ENCODE measurements at places on chromosomes 6 and 20. TPM values are rescaled to one million over a fixed set of nuclear protein-coding genes. Genes with fewer than 3 reads are reported as not detected.

DNA sequence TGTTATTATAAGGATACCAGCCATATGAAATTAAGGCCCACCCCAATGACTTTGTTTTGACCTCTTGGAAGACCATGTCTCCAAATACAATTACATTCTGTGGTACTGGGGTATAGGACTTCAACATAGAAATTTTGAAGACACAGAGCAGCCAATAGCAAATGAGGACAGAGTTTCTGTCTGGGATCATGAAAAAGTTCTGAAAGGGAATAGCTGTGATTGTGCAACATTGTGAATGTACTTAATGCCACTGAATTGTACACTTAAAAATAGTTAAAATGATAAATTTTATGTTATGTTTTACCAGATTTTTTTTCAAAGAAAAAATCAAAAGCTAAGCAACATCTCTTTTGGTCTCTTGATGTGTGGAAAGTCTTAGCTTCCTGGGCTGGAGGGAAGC is 27.0 kb upstream of the AGPAT4 start:
- no peak overlapping the region for H3K4me3 ChIP-seq
- H3K27ac ChIP-seq, result no peak overlapping the region
- H3K36me3 ChIP-seq, result no peaks in the 10 kb centered on the region
- no peak for DNase-seq
- H3K4me1 ChIP-seq, result no peaks in the 10 kb centered on the region

PRDM13 gene
- not detected for total RNA-seq

ELOVL2 gene
- not detected for total RNA-seq

PXMP4 gene
- 13.8 TPM for total RNA-seq

PDE7B gene
- 15.4 TPM for total RNA-seq

DNA sequence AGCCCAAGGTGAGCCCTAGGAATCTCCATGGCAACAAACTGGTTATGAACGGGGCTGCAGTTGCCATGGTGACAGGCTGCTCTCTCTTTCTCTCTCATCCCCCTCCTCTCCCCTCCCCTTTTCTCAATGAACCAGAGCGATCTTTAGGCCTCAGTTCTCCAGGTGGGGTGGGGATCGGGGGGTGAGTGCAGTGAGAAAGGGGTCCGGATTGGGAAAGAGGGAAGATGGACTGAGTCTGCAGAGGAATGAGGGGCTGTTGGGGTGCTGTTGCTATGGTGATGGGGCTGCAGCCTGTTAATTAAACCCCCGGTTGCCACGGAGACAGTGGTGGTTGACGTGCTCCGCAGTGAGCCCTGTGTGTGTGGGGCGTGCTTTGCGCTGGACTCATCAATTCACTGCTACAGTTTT is 3.6 kb upstream of the SLC12A5 start:
- no peak overlapping the region for H3K4me3 ChIP-seq
- H3K4me1 ChIP-seq, result no peaks in the 10 kb centered on the region
- DNase-seq, result no peak
- H3K27ac ChIP-seq, result no peak overlapping the region

- H3K4me1 ChIP-seq, result no peaks in the 10 kb centered on the region
- no peak overlapping the region for H3K4me3 ChIP-seq
- H3K36me3 ChIP-seq, result no peaks in the 10 kb centered on the region
Measured at GRCh38 chr6:22247916-22248482, 48.8 kb downstream of the PRL start.

DNA sequence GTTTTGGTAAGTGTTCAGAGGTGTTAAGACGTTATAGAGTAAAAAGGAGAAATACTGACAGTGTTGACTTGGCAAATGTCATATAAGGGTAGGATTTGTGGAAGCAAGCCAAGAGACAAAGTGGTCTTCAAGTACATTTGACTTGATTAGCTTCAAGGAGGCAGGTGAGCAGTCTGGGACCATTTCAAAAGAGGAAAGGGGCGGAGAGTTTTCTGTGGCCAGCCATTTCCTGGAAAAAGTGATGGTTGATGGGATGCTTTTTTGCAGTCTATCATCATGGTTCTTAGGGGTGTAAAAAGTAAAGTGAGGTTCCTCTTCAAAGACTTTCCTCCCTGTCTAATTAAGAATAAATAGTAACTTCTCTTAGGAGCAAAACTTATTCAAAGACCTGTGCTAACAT is 28.7 kb downstream of the FKBP1A start:
- H3K36me3 ChIP-seq, result no peaks in the 10 kb centered on the region
- no peak for DNase-seq
- H3K4me3 ChIP-seq, result no peak overlapping the region
- H3K27me3 ChIP-seq, result no peaks in the 10 kb centered on the region

GRCh38 chr20:14491436-14491835 is 154.0 kb upstream of the FLRT3 start:
- DNase-seq, result no peak
- H3K36me3 ChIP-seq, result no peaks in the 10 kb centered on the region
- no peaks in the 10 kb centered on the region for H3K4me1 ChIP-seq
- H3K4me3 ChIP-seq, result no peak overlapping the region

OPN5 gene
- not detected for total RNA-seq

ZC2HC1B gene
- total RNA-seq, result 0.35 TPM

GRCh38 chr6:75604294-75604693 is 2.6 kb downstream of the SENP6 start:
- H3K27me3 ChIP-seq, result no peaks in the 10 kb centered on the region
- no peak overlapping the region for H3K4me3 ChIP-seq
- no peaks in the 10 kb centered on the region for H3K36me3 ChIP-seq

- no peaks in the 10 kb centered on the region for H3K4me1 ChIP-seq
- no peaks in the 10 kb centered on the region for H3K27me3 ChIP-seq
- H3K27ac ChIP-seq, result no peak overlapping the region
Measured at GRCh38 chr20:57114290-57115005, 152.0 kb downstream of the BMP7 start.

DNA sequence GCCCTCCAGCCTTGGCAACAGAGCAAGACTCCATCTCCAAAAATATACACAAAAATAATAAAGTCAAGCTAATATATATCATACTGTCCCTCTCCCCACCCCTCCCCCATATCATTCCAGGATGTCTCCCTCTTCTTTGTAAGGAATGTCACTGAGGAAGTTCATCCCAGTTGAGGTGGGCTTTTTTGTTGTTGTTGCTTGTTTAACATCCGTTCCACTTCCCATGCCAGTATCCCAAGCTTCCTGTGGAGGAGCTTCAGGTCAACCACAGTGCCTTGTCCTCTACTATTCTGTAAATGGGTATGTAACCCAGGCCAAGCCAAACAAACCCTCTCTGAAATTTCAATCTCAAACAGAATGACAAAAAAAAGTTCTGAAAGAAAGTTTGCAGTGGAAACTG is 19.0 kb upstream of the PTPN1 start:
- H3K4me1 ChIP-seq, result no peaks in the 10 kb centered on the region
- no peak for DNase-seq
- no peak overlapping the region for H3K4me3 ChIP-seq
- no peaks in the 10 kb centered on the region for H3K27me3 ChIP-seq
- H3K36me3 ChIP-seq, result no peaks in the 10 kb centered on the region
- no peak overlapping the region for H3K27ac ChIP-seq

TJAP1 gene
- 19.1 TPM for total RNA-seq

C6orf118 gene
- total RNA-seq, result not detected

GRCh38 chr6:166595949-166596348 is 9.5 kb upstream of the RAMACL start:
- H3K36me3 ChIP-seq, result no peaks in the 10 kb centered on the region
- no peaks in the 10 kb centered on the region for H3K27me3 ChIP-seq
- no peak for DNase-seq
- no peak overlapping the region for H3K4me3 ChIP-seq
- peak overlapping the region; percentile 75 for H3K27ac ChIP-seq

DNA sequence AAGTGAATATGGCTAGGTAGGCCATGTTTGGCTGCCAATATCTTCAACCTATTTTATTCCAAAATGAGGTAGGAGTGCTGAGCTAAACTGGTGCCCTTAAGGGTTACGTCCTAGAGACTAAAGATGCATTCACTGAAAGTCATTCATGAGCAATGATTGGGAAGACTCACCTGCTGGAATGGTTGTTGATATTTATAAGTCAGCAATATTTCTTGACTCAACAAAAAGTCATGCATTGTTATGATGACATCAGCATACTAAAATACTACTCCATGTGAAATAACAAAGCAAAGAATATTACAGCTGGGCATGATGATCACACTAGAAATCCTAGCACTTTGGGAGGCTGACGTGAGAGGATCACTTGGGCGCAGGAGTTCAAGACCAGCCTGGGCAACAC is 17.6 kb upstream of the NUP153 start:
- H3K4me1 ChIP-seq, result peaks cover 7% of the 10 kb centered on the region
- no peak overlapping the region for H3K27ac ChIP-seq
- H3K4me3 ChIP-seq, result no peak overlapping the region
- no peaks in the 10 kb centered on the region for H3K27me3 ChIP-seq

- H3K27ac ChIP-seq, result no peak overlapping the region
- no peaks in the 10 kb centered on the region for H3K4me1 ChIP-seq
- H3K27me3 ChIP-seq, result no peaks in the 10 kb centered on the region
- DNase-seq, result no peak
- H3K4me3 ChIP-seq, result no peak overlapping the region
Measured at GRCh38 chr20:23326774-23327173, 23.8 kb upstream of the NXT1 start.

DNA sequence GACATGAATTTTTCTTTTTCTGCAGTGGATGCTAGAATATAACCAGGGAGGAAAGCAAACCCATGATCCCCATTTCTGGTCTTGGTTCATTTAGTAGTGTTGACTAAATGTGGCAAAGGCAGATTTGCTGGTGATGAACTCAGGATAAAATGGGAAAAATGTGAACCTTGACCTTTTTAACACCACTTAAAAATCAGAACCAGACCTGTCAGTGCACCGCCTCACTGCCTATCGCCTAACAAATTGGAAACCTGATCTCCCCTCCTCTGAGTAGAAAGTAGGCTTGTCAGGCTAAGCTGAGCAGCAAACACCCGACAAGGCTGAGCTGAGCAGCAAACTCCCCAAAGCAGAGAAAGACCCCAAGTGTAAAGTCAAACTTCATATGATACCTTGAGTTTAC is 254.8 kb downstream of the FOXC1 start:
- H3K4me3 ChIP-seq, result no peak overlapping the region
- no peak overlapping the region for H3K27ac ChIP-seq
- H3K4me1 ChIP-seq, result no peaks in the 10 kb centered on the region

KHDRBS2 gene
- not detected for total RNA-seq

DNA sequence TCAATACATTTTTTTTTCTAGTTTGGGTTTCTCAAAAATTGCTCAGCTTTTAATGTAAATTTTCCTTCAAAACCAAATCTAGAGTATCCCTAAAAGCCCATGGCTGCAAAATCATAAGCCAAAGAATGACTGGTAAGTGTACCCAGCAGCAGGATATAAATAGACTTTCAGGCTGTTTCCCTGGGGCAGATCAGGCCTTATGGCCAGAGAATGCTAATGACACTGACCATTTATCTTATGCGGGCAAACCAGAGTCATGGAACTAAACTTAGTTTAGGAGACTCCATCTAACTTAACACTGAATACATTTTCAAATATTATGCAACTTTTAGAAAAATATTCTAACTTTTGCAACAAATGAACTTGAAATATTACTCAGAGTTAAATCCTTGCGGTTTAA is 7.4 kb downstream of the OSER1 start:
- no peaks in the 10 kb centered on the region for H3K36me3 ChIP-seq
- no peak overlapping the region for H3K4me3 ChIP-seq

DNA sequence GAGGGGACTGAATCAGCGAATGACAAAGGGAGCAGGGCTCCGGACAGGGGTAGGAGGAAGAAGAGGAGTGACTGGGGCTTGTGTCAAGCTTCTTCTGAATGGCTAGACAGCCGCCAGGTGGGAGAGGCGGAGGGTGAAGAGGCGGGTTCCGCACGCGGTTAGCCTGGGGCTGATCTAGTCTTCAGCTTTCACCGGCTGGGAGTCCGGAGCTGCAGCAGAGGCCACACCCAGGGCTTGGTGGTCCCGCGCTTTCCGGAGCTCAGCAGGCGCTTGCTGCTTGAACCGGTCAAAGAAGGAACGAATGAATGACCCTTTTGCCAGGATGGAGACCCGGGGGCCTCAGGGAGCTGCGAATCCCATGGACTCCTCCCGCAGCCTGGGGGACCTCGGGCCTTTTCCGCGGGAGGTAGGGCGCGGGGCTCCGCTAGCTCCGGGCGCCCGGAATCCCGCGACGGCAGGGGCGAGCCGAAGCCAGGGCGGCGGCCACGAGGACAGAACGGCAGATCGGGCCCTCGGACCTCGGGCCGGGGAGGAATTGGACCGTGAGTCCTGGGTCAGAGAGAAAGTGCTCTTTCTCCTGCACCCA is at the start of gene C6orf141:
TSS of gene C6orf141 (plus strand) at position 177 of the 586 bp plus-strand sequence. CDS start at position 302, 125 bp downstream.
- no peaks in the 10 kb centered on the region for H3K36me3 ChIP-seq

SLC25A27 gene
- total RNA-seq, result 47.2 TPM

ZC3H12D gene
- 0.40 TPM for total RNA-seq

SLC22A3 gene
- total RNA-seq, result 22.6 TPM

GHRH gene
- total RNA-seq, result not detected

MUCL3 gene
- under 0.01 TPM for total RNA-seq

MAP7 gene
- 0.91 TPM for total RNA-seq

GRCh38 chr6:74798302-74798701 is 407.6 kb downstream of the COL12A1 start:
- H3K4me3 ChIP-seq, result no peak overlapping the region
- H3K4me1 ChIP-seq, result no peaks in the 10 kb centered on the region
- no peak for DNase-seq
- H3K36me3 ChIP-seq, result no peaks in the 10 kb centered on the region
- no peaks in the 10 kb centered on the region for H3K27me3 ChIP-seq
- H3K27ac ChIP-seq, result no peak overlapping the region

ACSS1 gene
- total RNA-seq, result 11.8 TPM

GRCh38 chr6:44038543-44039065 is 88.6 kb downstream of the MRPL14 start:
- H3K27me3 ChIP-seq, result no peaks in the 10 kb centered on the region
- H3K4me3 ChIP-seq, result no peak overlapping the region
- DNase-seq, result peak; percentile 10
- H3K27ac ChIP-seq, result peak overlapping the region; percentile 90
- peaks cover 9% of the 10 kb centered on the region for H3K4me1 ChIP-seq

DNA sequence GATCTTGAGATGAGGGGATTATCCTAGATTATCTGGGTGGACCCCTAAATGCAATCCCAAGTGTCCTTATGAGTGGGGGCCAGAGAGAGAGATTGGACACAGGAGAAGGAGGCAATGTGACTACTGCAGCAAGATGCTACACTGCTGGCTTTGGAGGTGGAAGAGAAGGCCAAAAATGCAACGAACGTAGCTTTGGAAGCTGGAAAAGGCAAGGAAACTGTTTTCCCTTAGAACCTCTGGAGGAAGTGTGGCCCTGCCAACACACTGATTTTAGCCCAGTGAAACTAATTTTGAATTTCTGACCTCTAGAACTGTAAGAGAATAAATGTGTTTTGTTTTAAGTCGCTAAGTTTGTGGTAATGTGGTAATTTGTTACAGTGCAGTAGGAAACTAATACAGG is 15.7 kb downstream of the PPARD start:
- H3K27ac ChIP-seq, result no peak overlapping the region
- H3K27me3 ChIP-seq, result no peaks in the 10 kb centered on the region
- no peak overlapping the region for H3K4me3 ChIP-seq
- no peaks in the 10 kb centered on the region for H3K36me3 ChIP-seq
- H3K4me1 ChIP-seq, result no peaks in the 10 kb centered on the region

Measured in uterus (tissue), 4 donors.